Caki2 (cell line): ENCODE measurements at places on chromosomes 16 and 17.

DNA sequence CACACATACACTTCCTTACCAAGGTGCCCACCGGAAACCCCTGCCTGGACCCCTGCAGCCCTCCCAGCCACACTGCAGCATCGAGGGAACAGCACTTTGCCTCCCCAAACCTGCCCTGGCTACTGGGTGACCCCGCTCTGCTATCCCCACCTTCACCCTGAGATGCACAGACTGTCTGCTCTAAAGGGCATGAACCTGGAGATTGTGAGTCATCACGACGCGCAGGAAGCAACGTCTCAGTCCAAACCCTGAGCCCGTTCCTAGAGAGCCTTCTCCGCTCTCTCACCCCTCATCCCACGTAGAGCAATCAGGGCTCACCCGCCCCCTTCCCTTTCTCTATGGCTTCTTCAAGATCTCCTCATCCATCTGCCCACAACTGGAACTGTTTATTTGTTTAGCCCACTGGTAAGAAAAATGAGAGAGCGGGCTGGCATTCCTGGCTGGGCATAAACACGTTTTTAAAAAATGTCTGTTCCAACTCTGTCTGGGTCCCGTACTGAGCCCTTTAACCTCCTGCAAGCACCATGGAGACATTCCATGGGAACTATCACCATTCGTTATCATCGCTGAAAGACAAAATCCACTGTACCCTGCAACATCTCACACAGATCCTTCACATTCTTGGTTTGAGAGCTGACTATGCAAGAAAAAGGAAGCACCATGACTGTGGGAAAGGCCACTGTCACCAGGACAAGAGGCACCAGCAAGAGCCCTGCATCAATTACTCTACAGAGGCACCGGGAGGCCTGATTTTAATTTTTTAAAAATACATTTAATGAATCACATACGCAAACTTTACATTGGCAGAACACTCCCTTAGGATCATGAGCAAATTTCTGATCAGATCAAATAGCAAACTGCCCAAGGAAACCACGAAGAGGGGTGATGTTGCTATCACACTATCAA lies 28.2 kb downstream of the ZFHX3 start:
- peak; percentile 88 for DNase-seq

GRCh38 chr16:53092284-53092683 lies 37.5 kb downstream of the CHD9 start:
- no peak for DNase-seq

GRCh38 chr16:70685061-70685937 lies 554 bp downstream of the MTSS2 start:
- DNase-seq, result no peak

DNA sequence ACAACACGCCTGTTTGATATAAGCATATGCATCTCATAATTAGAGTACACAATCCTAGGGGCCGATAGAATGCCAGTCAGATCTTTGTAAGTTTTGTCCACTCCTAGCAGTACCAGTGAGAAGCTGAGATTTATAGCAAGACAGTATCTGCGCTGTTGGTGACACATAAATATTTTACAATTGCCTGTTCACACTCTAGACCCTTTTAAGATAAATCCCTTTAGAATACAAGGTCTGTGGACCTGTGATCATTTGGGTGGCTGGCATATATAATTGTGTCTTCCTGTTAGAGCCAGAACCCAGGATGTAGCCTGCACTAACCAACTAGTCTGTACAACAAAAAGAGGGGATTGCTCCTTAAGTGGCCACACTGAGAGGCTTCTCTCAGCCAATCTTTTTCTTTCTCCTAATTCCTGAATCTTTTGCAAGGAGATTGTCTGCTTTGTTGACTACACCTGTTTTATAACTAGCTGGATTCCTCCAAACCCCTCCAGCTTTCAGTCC lies 74.7 kb downstream of the WIPI1 start:
- DNase-seq, result peak; percentile 19

DNA sequence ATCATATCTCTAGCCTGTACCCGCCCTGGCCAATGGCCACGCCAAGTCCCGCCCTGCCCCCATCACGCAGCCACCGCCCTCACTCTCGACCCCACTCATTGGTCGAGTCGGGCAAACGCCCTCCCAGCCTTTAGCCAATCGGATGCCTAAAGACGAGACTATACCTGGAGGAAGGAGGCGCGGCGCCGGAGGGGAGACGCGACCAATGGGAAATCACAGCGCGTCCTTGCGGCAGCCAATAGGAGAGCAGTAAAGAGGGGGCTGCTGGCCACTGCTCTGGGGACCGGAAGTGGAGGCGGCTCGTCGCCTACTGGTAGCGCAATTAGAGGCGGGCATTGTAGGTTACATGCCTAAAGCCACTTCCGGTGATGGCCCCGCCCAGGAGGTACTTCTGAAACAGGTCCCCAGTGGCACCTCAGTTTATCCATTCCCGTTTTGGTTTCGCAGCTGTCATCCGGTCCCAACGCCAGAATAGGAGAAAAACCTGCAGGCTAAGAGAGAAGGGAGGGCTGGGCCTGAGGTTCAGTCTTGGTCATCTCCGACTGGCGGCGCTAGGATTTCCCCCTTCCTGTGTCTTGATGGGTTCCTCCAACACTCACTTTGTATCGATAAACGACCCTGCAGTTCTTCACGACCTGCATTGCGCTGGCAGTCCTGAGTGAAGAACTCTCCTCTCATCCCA lies 3.6 kb upstream of the MTMR4 start:
- peak; percentile 100 for DNase-seq

DNA sequence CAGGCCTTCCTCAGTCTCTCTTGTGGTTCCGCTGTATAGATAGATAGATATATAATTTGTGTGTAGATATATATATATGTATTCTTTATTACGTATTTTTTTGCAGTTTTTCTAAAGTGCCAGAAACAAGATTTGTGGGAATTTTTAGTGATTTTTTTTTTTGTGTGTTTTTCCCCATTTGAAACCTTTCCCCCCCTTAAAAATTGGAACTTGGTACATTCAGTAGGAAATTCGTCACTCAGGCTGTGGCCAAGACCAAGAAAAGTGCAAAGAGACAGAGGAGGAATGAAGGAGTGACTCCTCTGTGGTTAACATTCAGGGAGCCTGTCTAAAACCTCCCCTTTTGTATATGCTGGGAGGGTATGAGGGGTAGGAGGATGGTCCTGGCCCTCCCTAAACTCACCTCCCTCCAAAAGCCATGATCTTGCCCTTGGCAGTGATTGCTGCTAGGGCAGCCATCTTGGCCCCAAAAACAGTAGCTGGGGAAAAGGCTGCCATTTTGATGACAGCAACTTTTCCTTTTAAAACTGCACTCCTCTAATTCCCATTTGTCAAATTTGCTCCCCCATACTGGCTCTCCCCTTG lies 15.2 kb downstream of the CHRNB1 start:
- DNase-seq, result no peak

DNA sequence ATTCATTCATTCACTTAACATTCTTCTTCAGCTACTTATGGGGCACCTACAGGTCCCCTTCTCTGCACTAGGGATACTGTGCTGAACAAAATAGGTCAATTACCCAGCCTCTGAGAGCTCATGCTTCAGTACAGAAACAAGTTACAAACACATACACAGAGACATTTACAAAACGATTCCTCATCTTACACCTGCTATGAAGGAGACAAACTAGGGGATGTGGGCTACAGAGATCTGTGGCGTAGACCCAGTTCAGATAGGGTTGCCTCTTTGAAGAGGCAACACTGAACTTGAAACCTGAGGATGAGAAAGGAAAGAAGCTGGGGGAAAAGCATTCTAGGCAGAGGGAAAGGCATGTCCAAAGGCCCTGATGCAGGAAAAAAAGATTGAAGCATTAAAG lies 5.2 kb downstream of the IL21R start:
- no peak for DNase-seq

GRCh38 chr17:72125742-72126141 lies 4.9 kb downstream of the SOX9 start:
- DNase-seq, result no peak
